ENCODE measurements at places on chromosomes 1 and 21.
A peak's percentile ranks its signal among the peaks of the same experiment; 100 is the strongest.

DNA sequence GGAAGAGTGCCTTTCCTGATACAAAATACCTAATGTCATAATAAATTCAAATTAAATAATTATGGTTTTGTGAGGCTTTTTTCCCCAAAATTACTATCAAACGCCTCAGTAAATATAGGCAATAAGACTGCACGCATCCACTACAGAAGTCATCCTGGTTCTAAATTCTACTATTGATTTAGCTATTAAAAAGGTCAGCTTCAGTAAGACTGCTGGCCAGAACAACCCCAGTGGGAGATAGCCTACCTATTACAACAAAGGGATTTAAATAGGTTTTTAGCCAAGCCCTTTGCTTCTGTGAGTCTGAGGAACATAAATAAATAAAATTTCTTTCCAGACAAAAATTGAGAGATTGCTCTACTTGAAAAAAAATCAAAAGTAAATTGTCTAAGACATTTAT lies 132.1 kb downstream of the PLPPR4 start:
- DNase-seq: no peak

GRCh38 chr1:87826681-87827251 lies 498.1 kb downstream of the LMO4 start:
- no peak for DNase-seq

- no peak for DNase-seq
These were observed 12.8 kb upstream of the CLSTN1 start for GRCh38 chr1:9836632-9836960.

GRCh38 chr21:45541221-45542039 lies 810 bp downstream of the SLC19A1 start:
- DNase-seq: peak; percentile 54

DNA sequence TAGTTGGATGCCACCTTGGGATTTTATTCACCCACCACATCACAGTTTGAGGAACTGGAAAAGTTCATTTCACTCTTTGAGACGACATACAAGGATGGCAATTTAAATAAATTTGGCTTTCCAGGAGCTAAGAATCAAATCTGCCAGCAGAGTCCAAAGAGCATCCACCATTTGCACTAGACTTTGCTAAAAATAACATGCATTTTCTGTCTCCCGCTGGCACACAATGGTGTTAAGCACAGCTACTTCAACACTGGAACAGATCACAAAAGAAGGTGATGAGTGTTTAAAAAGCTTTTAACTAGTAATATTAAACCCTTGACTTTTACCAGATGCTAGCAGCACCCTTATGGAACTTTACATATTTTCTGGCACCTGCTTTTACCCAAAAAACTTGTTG lies 44.6 kb downstream of the MAEL start:
- DNase-seq: no peak

GRCh38 chr1:67228791-67229190 lies 62.5 kb downstream of the IL23R start:
- no peak for DNase-seq

DNA sequence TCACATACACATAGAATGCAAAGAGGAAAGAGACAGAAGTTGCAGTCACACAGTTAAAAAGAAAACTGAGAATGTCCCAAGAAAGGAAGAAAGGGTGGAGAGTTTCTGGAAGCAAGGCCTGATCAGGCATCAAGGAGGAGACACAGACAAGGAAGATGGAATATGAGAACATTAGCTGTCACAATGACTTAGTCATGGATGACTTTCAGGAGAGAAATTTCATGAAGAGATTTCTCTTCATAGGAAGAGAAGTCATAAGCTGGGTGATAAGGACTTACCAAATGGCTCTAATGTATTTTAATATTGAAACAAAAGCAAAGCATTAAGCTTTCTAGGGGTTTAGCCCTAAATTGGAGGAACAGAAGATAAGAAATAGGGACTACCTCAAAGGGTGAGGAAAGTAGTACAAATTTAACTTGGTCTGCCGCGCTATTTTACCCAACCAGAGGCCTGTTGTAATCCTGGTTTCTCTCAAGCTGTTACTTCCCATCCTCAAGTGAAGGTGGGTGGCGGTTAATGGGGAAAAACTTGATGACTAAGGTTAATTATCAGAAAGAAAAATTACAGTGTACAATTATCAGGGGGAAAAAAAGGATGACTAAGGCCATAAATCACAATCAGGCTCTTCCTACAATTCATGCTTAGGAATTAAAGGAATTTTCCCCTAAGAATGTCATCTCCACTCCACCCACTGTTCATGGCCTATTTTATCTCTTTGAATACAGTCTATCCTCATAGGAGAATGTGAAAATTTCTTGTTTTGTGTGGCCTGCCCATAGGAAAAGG lies 93.9 kb upstream of the ADGRL2 start:
- no peak for DNase-seq

- DNase-seq: no peak
These were observed 34.5 kb downstream of the EPHA10 start for GRCh38 chr1:37730376-37730775.

- DNase-seq: no peak
These were observed 29.8 kb downstream of the SHISAL2A start for GRCh38 chr1:52662645-52663313.

DNA sequence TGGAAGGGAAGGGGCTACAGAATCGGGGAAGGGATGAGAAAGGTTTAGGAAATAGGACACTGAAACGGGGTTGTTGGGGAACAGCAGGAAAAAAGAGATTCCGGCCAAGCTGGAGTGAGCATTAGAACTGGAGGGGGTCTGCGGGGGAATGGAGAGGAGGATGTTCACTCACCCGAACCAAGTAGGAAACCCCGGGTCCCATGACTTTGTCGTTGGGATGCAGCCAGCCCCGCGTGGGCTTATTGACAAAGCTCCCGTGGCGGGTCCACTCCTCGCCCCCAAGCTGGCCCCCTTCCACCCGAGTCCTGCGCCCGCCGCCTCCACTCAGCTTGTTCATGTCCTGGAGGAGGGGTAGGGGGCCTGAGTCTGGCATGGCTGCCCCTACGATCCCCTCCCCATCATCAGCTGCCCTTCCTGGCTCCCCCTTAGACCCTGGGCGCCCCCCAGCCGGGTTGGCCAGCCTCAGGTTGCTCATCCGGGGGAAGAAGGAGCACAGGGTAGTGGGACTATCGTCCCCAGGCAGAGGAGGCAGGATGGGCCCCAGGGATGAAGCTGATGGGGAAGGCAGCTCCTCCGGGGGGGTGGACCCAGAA lies 591 bp downstream of the SHC1 start:
- DNase-seq: no peak

GRCh38 chr1:35888255-35888654 lies 5.2 kb downstream of the AGO1 start:
- no peak for DNase-seq

- no peak for DNase-seq
These were observed 25.0 kb downstream of the WNT4 start for GRCh38 chr1:22117851-22118250.

DNA sequence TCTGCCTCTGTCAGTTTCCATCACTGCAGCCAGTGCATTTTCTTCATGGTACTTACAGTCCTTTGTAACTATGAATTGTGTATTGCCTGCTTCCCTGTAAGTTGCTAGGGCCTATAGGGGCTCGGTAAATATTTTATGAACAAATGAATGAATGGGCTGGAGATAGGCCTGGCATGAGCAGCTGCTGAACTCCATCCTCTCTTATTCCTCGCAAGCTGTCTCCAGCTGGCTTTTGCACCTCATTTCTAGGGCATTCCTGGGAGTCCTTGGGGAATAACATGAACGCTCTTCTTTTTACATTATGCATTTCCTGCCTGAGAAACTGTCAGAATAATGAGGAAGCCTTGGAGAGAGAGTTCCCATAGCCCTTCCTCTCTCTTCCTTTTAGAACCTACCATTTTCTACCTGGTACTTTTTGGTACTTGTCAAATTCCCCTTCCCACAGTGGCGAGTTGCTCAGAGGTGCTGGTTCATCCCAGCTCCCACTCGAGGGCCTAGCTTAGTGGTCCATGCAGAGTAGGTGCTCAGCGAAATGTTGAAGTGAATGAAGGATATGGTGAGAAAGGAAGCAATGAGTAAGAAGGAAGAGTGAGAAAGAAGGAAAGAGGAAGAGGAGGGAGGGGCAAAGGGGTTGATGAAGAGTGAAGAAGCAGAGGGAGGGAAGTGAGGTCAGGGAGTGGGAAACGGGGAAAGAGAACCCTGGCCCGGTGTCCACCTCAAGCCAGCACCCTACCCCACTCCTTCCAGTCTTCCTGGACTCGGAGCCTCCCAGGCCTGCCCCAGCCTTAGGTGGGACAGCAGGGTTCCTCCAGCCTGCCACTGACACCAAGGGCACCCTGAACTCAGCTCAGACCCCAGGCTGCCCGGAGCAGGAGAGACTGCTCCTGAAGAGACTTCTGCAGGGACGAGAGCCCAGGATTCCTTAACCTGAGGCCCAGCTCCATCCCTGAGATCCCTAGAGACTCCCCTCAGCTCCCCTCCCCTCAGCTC lies 29.6 kb downstream of the KCNC4 start:
- no peak for DNase-seq

DNA sequence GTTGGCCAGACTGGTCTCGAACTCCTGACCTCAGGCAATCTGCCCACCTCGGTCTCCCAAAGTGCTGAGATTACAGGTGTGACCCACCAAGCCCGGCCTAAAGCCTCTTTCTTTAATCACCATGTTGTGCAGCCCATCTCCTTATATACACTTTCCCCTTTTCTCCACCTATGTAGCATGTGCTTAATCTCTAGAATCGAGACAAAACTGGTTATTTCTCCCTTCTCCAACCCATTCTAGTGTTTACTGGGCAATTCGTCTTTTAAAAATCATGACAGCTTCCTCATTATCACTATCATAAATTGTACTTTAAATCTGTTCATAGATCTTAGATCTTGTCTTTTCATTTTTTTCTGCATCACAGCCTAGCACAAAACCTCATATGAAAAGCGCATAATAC lies 285.7 kb downstream of the PDE4B start:
- no peak for DNase-seq

GRCh38 chr1:246181241-246181640 lies 325.8 kb downstream of the SMYD3 start:
- DNase-seq: no peak

DNA sequence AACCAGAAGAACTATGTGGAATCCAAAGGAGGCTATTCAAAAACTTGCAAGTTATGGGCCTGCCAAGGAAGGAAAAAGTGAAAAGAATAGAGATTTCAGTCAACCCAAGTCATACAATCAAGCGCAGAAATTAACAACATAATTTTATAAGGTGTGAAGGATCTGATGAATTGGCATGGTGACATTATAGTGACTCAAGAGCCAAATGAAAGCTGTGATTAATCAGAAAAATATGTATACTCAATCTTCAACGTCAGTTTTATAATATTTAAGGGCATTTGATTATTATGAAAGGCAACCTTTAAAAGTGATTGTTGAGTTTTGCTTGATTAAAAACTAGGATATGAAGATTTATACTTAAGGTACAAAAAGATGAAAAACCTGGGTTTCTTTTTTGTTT lies 37.8 kb upstream of the THEM4 start:
- DNase-seq: no peak

GRCh38 chr1:150872572-150872971 lies 3.8 kb downstream of the ARNT start:
- no peak for DNase-seq

GRCh38 chr1:212161231-212161781 lies 123.9 kb upstream of the PPP2R5A start:
- no peak for DNase-seq

DNA sequence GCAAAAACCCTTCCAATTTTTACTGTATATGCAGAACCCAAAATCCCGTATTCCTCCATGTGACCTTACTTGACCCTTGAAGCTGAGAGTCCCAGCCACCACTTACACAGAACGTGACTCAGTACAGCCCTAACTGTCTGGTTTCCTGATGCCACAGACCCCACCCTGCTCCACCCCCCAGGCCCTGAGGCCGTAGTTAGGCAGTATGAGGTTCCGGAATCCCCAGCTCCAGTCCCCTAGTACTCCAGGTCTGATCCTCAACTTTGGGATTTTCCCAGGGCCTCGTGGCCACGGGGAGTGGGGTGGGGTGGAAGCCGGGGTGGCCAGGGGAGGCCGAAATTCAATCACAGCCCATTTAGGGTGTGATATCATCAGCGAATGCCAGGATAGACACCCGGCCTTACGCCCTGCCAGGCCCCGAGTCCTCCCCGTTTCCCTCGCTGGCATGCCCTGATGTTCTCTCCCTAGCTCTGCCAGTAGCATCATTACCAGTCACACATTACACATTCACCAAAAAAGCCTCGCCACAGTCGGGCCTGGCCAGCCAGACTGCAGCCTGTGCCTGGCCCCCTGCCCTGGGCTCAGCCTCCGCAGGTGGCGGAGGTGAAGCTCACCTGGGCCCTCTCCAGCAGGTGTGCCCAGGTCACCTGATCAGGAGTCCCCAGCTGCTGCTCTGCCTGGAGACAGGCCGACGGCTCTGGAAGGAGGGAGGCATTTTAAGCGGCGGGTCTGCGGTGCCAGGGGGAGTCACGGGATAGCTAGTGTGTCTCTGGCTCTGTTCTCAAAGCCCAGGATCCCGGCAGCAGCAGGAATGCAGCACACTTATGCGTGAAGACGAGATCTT lies 70.8 kb downstream of the SCCPDH start:
- no peak for DNase-seq

DNA sequence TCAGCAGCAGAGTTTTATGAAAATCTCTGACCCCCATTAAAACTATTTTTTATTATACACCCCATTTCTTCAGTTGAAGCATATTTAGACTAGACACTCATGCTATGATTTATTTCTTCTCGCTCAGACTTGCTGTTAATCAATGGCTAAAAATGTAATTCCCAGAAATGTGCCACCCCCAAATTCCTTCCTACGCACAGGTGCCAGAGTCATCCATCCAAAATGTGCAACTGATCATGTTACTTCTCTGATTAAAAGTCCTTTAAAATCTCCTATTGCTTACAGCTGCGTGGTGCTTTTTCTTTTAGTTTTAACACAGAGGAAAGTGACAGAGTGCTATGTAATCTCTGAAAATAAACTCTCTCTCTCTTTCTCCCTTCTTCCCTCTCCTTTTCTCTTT lies 954.4 kb downstream of the NCAM2 start:
- DNase-seq: no peak

- DNase-seq: no peak
These were observed 91.7 kb downstream of the COL24A1 start for GRCh38 chr1:86064899-86065298.

DNA sequence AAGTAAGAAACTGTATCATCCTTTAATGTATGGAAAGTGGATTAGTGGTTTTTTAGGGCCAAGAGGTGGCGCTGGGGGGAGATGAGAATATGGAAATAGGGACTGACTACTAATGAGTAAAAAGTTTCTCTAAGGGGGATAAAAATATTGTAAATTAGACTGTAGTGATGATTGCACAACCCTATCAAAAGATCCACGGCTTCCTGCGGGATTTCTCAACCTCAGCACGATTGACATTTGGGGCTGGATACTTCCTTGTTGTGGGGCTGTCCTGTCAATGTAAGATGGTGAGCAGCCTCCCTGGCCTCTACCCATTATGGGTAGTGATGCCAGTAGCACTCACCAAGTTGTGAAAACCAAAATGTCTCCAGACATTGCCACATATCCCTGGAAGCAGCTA lies 36.0 kb upstream of the PRDM2 start:
- no peak for DNase-seq

GRCh38 chr1:37634992-37635902 lies 555 bp upstream of the RSPO1 start:
- no peak for DNase-seq

- no peak for DNase-seq
These were observed 15.6 kb upstream of the EIF4G3 start for GRCh38 chr1:21192284-21192683.

Data from activated gamma-delta T cell treated with Interleukin-2 at 50 U/mL for 16 hours (primary cell).